ENCODE measurements at places on chromosomes 1 and 21. TPM values are rescaled to one million over a fixed set of nuclear protein-coding genes. Genes with fewer than 3 reads are reported as not detected.

The NFIA gene
- polyA plus RNA-seq = 11.2 TPM

The CHI3L1 gene
- polyA plus RNA-seq = 2.2 TPM

The CFAP107 gene
- polyA plus RNA-seq = not detected

The SPOCD1 gene
- 0.17 TPM for polyA plus RNA-seq

The ATXN7L2 gene
- polyA plus RNA-seq = 11.4 TPM

The PRRX1 gene
- 25.6 TPM for polyA plus RNA-seq

The TINAGL1 gene
- 332 TPM for polyA plus RNA-seq

The ATP1A4 gene
- polyA plus RNA-seq = 0.29 TPM

The G0S2 gene
- 223 TPM for polyA plus RNA-seq

The TCHH gene
- 0.01 TPM for polyA plus RNA-seq

The SERPINC1 gene
- polyA plus RNA-seq = not detected

The SH2D2A gene
- polyA plus RNA-seq = 1.0 TPM

The AGT gene
- 94.7 TPM for polyA plus RNA-seq
